Epithelial cell of prostate (primary cell): ENCODE measurements at places on chromosomes 3 and 15.

- DNase-seq, result no peak
Measured at GRCh38 chr3:126518779-126519177, 1.2 kb upstream of the UROC1 start.

- DNase-seq, result no peak
Measured at GRCh38 chr3:30438126-30438525, 168.3 kb upstream of the TGFBR2 start.

DNA sequence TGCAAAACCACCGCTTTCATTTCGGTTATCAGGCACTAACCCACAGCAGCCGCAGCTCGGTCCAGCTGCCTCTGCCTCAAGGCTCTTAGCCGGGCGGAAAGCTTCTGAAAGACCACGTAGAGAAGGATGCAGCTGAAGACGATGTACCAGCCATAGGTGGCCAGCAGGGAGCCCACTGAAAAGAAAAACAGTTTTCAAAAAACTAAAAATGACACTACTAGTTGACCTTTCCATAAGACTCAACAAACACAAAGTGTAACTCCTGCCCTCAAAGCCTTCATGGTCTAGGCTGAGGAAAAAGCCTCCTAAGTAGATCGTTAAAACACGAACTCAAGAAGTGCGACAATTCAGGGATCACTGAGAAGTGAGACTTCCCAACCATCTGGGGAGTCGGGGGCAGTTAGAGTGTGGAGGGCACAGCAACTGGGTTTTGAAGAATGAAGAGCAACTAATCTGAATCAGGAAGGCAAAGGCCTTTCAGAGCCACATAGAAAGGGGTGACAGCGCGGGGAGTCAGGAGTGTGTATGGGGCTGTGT, 716 bp downstream of the SELENOS start:
- DNase-seq, result no peak

- no peak for DNase-seq
Measured at GRCh38 chr3:42517117-42517516, 14.7 kb downstream of the VIPR1 start.

DNA sequence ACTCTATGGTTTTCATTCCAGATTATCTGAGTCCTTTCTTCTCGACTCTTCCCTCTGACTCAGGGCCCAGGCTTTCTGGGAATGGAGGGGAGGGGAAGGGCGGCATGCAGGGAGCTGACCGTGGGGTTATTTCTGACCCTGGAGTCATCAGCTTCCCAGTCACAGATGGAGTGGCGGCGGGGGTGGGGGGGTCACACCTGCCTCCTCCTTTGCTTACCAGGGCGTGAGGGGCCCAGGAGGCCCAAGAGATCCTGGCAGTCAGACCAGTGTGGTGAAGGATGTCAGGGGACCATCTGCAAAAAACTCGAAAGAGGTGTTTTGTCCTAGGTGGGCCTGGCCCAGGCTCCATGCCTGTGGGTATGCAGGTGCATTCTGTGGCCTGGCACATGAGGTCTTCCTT, 996 bp upstream of the XIRP1 start:
- no peak for DNase-seq

DNA sequence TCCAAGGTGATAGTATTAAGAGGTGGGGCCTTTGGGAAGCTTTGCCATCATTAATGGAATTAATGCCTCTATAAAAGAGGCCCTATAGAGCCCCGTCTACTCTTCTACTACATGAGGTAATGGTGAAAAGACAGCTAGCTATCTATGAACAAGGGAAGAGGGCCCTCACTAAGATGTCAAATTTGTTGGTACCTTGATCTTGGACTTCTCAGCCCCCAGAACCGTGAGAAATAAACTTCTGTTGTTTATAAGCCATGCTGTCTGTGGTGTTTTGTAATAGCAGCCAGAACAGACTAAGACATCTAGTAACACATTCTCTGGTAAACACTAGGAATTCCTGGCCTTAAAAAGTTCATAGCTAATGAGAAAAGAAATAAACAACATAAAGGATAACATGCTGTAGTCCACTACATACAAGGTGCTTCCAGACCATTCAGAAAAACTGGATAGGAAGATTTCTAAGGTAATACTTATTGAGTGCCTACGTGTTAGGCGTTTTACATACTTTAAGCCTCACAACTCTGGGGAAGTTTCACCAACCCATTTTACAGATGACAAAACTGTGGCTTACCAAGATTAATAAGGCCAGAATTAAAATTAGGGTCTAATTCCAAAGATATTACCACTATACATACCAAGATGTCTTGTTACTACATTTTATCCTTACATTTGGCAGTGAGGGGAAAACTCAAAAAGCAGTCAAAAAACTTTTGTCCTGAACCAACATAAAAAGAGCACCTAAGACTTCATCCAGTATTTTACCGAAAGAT, 3.2 kb downstream of the UBE3A start:
- DNase-seq, result no peak

- no peak for DNase-seq
Measured at GRCh38 chr15:30924353-30924752, 20.6 kb downstream of the FAN1 start.

- DNase-seq, result no peak
Measured at GRCh38 chr3:10395671-10396070, 74.8 kb upstream of the SEC13 start.

DNA sequence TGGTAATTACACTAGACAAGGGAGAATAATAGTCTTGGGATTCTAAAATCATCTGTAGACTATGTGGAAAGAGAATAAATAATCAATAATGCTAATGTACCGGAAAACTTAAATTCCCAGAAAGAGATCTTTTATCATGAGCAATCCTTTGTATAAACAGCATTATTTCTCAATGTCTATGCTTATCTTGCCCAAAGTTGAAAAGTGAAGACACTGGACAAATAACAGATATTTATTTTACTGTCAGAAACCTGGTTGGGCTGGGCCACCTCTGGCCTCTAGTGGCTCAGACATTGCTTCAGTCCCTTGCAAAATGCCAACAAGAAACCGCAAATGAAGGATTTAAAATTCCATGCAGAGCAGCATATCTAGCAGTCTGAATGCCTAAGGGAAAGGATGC, 409.9 kb downstream of the FHIT start:
- no peak for DNase-seq

DNA sequence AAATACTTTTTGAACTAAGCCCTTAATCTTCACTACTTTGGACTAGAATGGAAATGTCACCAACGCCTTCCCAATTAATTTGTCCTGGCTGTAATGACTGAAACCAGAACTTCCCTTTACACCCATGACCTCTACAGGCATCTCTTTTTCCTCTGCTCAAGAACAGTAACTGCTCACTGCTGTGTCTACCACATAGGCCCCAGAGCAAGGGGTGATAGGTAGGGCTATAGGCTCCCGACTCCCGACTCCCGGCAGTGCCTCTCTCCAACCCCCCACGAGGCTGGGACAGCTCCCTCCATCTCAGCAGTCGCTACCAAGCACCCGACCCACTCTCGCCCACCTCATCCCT, 384 bp upstream of the LEKR1 start:
- DNase-seq, result no peak

DNA sequence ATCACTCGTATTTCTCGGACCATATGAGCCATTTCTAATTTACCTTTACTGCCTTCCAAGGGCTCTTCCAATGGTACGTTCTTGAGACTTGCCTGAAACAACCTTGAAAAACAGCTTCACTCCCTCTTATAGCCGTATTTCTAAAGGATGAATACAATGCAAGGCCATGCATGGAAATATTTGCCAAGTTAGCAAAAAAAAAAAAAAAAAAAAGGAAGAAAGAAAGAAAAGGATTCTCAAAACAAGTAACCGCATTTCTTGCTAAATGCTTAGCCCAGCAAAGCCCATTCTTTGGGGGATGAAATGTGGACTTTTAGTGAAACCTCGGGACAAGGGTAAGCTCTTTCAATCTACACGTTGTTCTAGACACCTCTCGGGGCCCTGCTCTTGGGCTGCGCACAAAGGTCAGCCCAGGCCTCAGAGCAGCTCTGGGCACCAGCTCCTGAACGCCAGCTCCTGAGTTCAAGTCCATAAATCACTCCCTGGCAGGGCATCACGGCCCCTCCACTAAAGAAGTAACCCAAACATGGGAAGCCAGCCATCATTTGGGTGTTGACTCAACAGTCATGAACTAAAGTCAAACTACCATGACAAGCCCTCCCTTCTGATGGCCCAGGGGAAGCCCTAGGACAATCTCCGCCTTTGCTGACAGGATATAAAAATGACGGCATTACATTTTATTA, 132.7 kb downstream of the ADAMTS17 start:
- DNase-seq, result no peak

DNA sequence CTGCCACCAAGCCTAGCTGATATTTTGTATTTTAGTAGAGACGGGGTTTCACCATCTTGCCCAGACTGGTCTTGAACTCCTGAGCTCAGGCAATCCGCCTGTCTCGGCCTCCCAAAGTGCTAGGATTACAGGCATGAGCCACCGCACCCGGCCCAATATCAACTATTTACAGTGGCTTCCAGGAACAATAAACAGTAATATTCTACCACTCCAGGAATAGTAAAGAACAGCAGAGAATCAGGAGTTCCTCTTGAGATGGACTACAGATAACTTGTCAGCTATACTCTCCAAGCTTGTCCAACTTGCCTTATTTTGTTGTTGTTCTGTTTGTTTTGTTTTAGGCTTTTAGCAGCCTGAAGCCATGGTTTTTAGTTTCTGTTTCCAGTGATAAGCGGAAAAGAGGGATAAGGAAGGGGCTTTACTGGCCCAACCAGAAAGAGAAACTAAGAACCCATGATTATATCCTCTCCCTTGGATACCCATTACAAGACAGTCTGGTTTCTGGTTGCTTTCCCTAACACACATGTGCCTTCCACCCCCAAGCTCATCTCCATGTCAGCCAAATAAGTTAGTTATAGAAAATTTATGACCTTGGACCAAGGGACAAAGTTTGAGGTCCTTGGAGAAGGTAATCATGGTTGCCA, 36.7 kb downstream of the ARHGEF3 start:
- no peak for DNase-seq

DNA sequence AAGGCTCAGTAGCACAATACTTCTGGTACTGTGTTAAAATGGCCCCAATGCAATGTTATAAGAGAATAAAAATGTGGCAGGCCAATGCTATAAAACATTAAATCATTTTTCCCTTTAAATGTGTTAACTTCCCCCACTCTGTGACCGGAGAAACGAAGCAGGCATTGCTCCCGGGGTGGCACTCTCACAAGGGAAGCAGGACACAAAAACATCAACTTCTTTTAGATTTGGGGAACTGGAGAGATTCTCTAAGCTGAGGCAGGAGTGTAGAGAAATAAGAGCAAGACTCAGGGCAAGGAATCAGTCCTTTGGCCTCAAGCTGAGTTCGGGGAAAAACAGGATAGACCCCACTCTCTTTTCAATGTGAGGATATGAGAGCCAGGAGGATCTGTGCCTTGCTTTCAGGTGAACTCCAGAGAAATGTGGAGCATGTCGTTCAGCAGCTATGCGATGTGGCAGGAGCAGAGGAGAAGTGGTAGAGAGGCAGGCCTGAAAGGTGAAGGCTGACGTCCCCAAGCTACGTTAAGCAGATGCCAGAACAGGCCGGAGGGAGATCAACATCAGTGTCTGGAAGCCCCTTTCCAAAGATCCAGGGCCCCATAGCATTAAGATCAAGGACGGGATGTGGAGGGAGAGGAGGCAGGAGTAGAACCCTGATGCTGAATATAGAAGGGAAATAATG, 160.2 kb downstream of the PLD1 start:
- no peak for DNase-seq

DNA sequence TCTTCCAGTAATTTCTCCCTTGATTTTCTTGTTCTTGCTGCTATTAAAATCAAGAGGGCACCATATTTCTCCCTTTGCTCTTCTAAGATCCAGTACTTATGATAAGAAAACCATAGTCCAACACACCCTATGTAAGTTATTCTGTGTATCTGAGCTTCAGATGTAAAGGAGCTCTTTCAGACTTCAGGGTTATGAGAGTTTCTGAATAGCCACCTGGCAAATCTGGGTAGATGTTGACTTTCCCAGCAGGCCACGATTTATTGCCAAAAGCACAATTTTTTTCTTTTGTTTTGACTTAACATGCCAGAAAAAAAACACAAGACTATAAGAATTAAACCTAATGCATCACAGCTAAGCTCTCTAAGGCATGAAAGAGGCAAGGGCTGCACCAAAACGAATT, 1045.0 kb downstream of the FHIT start:
- no peak for DNase-seq

- DNase-seq, result no peak
Measured at GRCh38 chr3:104018541-104018940, 1348.2 kb upstream of the ALCAM start.

DNA sequence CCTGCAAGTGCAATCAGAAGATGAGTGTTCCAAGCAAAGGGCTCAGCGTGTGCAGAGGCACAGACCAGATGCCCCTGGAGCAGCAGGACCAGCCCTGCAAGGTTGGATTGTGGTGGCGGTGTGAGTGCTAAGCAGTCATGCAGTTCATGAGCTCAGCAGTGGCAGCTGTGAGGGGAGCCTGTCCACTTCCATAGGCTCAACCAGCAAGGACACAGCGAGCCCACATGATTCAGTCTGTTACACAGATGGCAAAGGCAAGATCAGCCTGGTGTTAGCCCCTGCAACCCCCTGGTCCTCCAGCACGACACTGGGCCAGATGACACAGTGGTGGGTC, 95.9 kb upstream of the PRR23E start:
- no peak for DNase-seq

GRCh38 chr3:189954733-189955665, 165.7 kb downstream of the P3H2 start:
- no peak for DNase-seq

GRCh38 chr15:98734466-98735199, 86.3 kb downstream of the IGF1R start:
- DNase-seq, result no peak

DNA sequence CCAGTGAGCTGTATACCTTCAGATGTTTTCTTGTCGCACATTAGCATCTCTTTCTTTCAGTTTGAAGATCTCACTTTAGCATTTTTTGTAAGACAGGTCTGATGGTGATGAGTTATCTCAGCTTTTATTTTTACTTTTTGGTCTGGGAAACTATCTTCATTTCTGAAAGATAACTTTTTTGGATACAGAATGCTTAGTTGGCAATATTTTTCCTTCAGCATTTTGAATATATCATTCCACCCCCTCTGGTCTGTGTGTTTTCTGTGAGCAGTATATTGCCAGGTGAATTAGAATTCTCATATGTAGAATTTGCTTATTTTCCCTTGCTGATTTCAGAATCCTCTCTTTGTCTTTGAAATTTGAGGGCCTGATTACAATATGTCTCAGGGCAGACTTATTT, 743.3 kb downstream of the PLOD2 start:
- DNase-seq, result no peak

- no peak for DNase-seq
Measured at GRCh38 chr3:28624084-28624483, 275.5 kb upstream of the AZI2 start.

DNA sequence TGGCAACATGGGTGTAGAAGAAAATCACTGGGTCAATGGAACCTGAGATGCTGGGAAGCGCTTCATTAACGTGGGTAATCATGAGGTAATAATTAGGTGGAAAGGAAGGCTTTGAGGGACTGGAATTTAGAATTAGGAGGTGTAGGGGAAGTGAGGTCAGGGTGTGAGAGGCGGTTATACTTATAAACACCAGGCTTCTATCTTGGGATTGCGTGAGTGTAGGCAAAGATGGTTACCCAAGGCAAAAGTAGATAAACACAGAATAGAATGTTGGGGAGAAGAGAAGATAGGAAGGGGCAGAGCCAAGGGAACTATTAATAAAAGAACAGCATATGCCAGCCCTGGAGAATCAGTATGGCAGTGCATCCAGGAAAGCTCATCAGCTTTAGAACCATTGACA, 3.3 kb upstream of the AQP9 start:
- DNase-seq, result no peak

- no peak for DNase-seq
Measured at GRCh38 chr15:25770031-25770430, 93.1 kb downstream of the ATP10A start.
